ENCODE measurements at places on chromosomes 12 and 14.

DNA sequence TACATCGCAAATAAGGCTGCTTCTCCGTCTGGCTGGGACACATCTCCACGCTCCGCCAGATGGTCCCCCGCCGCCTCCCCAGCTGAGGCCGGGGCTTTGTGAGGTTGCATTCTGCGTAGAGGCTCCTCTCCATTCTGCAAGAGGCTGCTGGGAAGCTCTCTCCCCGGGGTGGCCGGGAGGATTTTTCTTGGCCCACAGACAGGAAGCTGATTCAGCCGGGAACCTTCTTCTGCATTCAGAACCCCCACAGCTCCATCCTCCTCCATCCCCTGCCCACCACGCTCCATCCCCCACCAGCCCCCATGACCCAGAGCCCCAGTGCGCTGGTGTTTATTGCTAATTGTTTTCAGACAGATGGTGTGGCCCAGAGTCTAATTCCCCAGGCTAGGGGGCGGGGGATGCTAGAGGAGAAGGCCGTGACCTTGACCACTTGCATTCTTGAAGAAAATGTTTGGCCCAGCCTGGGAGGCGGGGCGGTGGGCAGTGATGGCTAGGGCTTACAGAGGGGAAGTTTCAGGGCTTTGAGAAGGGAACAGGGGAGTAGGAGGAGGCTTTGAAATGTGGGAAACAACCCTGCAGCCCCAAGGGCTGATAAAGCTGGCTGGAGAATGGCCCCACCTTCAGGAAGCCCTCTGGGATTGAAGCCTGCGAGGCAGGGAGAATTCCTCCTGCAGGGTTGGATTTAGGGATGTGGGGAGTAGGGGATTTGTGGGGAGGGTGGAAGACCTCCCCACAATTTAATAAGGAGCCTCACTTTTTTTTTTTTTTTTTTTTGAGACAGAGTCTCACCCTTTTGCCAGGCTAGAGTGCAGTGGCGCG lies 88.5 kb upstream of the NCOR2 start:
- peak; percentile 31 for DNase-seq

DNA sequence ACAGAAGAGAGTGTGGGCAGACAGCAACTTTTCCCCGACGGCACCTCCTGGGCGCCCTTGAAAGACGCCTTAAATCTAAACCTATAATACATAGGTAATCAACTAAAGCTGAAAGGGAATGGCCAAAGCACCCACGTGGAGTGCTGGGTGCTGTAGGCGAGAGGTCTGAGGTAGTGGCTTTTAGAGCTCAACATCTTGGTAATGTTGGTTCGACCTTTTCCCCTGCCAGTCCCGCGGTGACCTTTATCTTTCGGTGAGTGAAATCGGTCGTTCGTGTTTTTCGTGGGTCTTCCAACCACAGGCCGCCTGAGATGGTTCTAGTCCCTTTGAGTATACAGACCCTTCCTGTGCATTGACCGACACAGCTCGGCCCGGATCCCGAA lies 9.1 kb downstream of the OR6S1 start:
- DNase-seq = no peak

- no peak for DNase-seq
Measured at GRCh38 chr12:89883630-89884389, 175.2 kb upstream of the ATP2B1 start.

DNA sequence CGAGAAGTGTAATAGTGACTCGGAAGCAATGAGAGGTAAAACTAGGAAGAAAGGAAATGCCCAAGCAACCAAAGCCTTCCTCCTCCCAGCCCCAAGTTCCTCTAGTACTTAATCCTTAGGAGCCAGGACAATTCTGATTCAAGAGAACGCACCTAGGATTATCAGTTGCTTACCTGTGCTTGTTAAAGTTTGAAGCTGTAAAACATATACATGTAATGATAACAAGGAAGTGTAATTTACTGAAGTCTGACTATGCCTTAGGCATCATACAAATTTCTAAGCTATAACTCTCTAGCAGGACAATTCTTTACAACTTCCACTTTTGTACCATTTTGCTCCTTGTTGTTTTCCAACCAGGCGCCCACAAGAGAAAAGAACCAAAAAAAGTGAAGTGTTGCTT lies 92.8 kb upstream of the OSBPL8 start:
- DNase-seq = no peak
